ENCODE measurements at places on chromosomes 12 and 14.

GRCh38 chr12:18640321-18640955, 97.4 kb downstream of the PLCZ1 start:
- no peak for DNase-seq

DNA sequence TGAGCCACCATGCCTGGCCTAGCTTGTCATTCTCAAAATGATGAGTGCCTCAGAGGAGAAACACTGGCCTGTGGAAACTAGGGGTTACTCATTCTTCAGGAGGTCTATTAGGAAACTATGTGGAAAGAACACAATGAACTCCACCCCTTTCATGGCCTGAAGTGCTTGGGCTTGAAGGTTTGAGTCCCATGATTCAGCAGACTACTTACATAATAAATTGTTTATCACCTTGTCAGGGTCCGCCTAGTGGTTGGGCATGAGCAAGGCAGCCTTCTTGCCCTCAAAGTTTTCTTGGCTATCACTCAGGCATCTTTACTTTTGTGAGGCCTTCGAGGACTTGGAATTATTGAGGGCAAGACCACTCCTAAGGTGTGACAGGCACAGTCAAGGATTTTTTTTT, 251.2 kb downstream of the ACSS3 start:
- no peak for DNase-seq

GRCh38 chr14:68583548-68584280, 209.2 kb downstream of the ZFP36L1 start:
- DNase-seq, result no peak

DNA sequence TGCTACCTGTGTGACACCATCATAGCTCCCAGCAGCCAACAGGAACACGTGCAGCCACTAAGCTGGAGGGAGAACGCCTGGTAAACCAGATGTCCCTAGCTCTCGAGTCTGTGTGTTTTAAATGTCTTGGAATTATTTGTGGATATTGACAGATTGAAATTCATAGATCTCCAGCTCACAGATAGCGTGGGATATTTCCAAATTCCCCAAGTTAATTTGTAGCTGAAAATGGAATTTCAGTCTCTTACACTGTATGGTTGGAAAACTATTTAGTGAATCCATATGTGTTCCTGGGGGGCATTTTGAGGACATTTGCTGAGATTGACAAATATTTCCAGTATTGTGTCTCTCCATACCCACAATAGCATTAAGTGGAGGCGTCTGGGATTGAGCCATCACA, 618.6 kb upstream of the TMEM132C start:
- no peak for DNase-seq

DNA sequence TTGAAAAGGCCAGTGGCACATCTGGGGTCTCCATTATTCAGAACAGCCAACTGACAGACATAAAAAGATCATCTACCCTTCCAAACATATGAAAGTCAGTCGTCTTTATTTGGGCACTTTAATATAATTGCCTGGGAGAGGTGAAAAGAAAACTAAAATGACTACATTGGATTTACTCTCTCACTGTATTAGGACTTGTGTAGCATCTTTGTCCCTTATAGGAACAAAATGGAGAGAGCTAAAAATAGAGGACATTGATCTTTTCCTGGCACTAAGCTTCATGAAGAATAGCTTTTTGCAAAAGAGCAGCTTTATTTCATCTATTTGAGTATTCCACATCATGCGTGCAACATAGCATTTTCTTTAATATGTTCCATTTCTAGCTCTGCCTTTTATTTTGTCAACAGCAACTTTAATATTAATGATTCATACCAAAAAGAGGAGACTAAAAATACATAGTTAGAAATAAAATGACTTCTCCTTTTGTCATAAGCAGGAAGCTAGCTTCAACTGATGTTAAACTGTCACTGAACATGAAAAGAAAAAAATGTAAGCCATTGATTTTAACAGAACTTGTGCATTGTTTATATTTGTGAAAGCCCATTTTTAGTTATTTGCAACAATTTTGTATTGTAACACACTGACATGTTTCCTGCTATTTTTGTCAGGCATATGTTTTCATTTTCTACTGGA, 254.6 kb downstream of the SEC23A start:
- no peak for DNase-seq

GRCh38 chr14:75487155-75487671, 35.1 kb upstream of the BATF start:
- DNase-seq, result no peak

- DNase-seq, result peak; percentile 89
Measured at GRCh38 chr14:104436741-104437701, 142.5 kb upstream of the C14orf180 start.

GRCh38 chr12:88307961-88308360, 165.9 kb downstream of the TMTC3 start:
- no peak for DNase-seq

DNA sequence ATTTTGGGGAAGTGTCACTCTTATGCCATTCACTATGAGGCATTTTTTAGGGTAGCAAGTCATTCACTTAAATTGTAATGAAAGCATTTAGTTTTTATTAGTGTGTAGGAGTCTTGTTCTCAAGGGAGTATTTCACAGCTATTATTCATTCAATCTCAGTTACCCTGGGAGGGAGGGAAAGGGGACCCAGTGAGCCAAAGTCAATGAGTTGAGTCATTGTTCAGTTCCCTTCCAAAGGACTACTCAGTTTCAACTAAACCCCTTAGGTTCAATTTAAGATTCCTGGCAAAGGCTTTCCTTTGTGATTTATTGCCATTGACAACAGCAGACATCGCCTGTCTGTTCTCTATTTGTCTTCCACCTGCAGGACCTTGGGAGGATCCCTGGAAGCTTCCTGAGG, 29.3 kb upstream of the RASSF8 start:
- DNase-seq, result no peak

- DNase-seq, result peak; percentile 16
Measured at GRCh38 chr12:20463913-20464524, 95.7 kb downstream of the PDE3A start.

DNA sequence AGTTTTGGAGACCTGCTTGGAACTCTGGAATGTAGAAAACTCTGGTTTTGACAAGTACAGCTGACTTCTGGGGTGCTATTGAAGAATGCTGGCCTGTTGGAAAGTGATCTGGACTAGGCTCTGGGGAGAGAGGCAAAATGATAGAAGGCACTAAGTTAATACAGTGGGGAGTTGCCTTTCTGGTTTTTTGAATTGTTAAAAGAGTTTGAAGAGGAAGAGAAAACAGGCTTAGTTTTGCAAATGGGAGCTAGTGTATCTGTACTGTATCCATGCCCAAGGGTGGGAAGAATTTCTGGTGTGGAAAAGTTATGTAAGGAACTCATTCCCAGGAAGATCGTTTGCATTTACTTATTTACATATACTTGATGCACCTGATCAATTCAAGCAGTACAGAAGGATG, 43.8 kb downstream of the C12orf75 start:
- DNase-seq, result no peak

GRCh38 chr12:107544937-107545336, 140.7 kb upstream of the PWP1 start:
- DNase-seq, result no peak

GRCh38 chr14:81062816-81063215, 107.4 kb downstream of the TSHR start:
- DNase-seq, result no peak

GRCh38 chr14:91185721-91186120, 58.8 kb downstream of the GPR68 start:
- DNase-seq, result no peak

DNA sequence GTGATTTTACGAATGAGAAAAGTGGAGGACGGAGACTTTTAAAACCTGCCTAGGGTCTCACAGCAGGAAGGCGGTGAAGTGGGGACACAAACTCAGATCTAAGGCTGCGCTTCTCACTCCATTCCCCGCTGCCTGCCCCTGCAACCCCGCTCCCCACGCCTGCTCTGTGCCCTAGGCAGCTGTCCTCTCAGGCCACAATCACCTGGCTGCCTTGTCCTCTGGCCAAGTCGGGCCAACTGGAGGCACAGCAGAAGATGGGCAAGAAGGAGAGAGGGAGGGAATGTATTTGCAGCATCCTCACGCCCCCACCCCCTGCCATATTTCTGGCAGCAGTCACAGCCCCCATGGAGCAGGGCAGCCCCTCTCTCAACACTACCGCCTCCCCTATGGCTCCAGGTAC, 94.9 kb downstream of the CHGA start:
- DNase-seq, result no peak

- no peak for DNase-seq
Measured at GRCh38 chr14:29311983-29312382, 545.4 kb downstream of the FOXG1 start.

GRCh38 chr12:122836027-122836921, 1.0 kb downstream of the HIP1R start:
- peak; percentile 23 for DNase-seq

- DNase-seq, result no peak
Measured at GRCh38 chr12:130545475-130545874, 170.6 kb downstream of the RIMBP2 start.

DNA sequence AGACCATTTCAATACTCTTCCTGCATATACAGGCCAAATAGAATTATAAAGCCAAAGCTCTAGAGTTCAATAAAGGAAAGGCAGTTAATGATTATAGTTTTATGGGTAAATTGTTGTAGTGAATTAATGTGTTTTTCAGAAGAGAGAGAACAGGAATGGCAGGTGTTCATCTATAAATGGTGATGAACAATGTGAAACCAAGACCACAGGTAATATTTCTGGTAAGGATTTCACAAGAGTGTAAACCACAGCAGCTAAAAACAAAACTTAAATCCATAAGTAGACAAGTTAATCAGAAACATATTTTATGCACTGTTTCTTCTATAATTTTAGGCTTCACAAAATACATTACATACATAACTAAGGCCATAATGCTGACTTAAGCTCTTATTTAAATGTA, 204.4 kb downstream of the SYT1 start:
- DNase-seq, result peak; percentile 27

DNA sequence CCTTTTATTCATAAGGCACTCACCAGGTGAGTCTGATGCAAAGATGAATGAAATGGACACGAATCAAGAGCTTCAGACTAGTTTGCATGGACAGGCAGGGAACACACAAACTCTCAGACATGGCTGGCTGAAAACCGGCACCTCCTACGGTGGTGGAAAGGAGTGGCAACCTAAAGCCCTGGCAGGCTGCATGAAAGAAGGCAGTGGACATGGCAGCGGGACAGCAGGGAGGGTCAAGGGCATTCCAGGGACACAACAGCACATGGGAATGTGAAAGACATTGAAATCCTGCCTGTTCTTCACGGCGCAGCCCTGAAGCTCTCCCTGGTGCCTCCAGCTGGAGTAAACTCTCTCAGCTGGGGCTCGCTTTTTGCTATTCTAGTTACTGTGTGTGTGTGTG, 16.6 kb upstream of the LRTM2 start:
- no peak for DNase-seq

DNA sequence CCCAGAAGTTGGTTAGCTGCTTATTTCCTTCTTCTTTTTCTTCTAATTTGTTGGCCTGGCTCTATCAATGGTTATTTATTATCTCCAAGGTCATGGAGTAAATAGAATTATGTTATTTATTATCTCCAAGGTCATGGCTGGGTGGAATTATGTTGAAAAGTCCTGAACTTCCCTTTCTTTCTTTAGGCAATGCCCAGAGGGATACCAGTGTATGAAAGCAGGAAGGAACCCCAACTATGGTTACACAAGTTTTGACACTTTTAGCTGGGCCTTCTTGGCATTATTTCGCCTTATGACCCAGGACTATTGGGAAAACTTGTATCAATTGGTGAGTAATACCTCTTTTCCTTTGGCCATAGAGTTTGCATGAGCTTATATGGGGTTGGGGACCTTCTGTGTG, 111.6 kb downstream of the SCN8A start:
- DNase-seq, result no peak

DNA sequence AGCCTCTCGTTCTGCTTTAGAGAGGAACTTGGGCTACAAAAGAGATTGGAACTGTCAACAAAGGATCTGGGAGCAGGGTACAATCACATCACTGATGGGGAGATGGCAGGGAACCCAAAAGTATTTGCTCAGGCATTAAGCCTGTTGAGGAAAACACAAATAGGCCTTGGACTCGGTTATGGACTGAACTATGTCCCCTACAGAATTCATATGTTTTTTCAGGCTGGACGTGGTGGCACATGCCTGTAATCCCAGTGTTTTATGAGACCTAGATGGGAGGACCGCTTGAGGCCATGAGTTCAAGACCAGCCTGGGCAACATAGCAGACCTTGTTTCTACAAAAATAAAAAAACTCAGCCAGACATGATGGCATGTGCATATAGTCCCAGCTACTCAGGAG, 13.9 kb downstream of the DDX23 start:
- DNase-seq, result no peak

DNA sequence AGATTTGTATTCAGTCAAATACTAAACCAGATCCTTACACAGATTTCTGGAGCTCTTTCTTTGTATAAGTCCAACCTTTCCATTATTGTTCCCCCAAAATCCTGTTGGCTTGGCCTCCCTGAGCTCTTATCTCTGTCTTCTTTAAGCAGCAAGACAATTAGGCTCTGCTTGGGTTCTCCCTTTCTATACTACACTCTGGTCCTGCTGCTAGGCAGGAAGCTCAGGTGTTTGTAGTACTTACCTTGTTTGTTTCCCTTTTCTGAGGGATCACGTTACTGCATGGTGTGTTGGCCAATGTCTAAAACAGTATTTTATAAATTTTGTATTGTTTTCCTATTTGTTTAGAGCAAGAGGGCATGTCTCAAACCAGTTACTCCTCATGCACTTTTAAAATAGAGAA, 192.9 kb downstream of the PRKD1 start:
- DNase-seq, result no peak

GRCh38 chr12:15859116-15859515, 23.1 kb upstream of the STRAP start:
- DNase-seq, result no peak

GRCh38 chr14:31009836-31010574, 15.4 kb upstream of the AP4S1 start:
- no peak for DNase-seq

- DNase-seq, result no peak
Measured at GRCh38 chr14:96938946-96939345, 141.8 kb downstream of the VRK1 start.

GRCh38 chr14:35573911-35574310, 39.9 kb downstream of the INSM2 start:
- DNase-seq, result no peak
